ENCODE measurements at places on chromosomes 1 and 21.

- DNase-seq = no peak
Measured at GRCh38 chr1:51423073-51423821, 92.9 kb upstream of the TTC39A start.

DNA sequence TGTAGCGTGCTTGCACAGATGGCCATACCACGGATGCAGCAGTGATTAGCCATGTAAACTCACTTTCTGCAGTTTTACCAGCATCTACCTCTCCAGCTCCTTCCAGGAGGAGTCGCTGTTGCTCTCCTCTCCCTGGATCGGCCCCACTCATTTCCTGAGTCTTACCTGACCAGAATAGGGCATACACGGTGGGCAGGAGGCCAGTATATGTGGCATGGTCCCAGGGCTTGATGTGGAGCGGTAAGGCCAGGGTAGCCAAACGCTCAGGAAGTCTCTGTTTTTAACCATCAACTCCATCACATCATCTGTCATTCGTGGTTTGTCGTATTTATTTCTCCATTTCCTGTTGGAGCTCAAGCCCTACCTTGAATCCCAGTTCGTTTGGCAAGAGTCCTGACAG, 163.4 kb upstream of the USP24 start:
- no peak for DNase-seq

DNA sequence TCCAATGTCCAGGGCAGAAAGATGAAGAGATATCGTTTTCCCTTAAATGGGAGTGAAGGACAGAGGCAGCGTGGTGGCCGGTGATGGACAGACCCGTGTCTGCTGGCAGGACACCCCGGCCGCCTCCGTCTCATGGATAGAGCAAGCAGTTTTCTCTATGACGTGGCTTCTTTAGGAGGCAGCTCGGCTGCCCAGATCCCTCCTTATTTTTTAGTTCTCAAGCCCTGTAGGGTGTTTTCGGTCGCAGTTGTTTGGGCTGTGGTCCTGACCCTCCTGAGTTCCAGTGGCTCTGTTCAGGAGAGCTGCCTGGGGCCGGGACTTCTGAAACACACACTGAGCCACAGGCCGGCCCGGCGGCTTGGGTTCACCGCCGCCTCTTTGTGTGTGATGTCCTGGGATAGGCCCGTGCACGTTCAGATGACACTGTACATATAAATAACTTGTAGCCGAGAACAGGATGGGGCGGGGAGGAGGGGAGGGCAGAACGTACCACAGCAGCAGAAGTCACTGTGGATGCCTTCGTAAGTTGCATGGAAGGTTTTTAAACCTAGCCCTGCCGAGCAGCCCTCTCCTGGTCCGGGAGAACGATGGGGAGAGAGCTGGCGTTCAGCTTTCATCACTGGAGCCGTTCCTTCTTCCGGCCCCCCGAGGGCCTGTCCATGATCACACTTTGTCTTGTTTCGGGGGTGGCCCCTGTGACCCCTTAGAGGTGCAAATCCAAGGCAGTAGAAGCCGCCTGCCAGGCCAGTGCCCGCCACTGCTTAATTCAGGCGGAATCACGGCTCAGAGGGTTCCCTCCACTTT, 65.2 kb downstream of the SIK1 start:
- DNase-seq = no peak

DNA sequence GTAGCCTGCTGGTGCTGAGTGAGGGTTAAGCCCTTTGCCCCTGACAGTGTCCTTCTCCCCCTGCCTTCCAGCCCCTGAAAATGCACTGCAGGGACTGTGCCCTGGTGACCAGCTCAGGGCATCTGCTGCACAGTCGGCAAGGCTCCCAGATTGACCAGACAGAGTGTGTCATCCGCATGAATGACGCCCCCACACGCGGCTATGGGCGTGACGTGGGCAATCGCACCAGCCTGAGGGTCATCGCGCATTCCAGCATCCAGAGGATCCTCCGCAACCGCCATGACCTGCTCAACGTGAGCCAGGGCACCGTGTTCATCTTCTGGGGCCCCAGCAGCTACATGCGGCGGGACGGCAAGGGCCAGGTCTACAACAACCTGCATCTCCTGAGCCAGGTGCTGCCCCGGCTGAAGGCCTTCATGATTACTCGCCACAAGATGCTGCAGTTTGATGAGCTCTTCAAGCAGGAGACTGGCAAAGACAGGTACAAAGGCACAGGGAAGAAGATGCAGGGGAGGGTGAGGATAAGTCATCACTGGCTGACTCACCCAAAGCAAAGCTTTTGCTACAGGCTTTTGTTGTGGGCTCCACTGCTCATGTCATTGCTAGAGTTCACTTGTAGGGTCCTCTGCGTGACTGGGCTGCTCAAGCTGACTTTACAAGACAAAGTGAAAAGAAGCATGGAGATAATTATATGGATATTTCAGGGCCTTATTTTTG, 174.9 kb downstream of the PIGK start:
- DNase-seq = peak; percentile 67

GRCh38 chr1:998995-999724, 737 bp downstream of the HES4 start:
- DNase-seq = no peak

Measured in chondrocyte (in vitro differentiated cells).